ENCODE measurements at places on chromosomes 16 and 17.
A peak's percentile ranks its signal among the peaks of the same experiment; 100 is the strongest.

DNA sequence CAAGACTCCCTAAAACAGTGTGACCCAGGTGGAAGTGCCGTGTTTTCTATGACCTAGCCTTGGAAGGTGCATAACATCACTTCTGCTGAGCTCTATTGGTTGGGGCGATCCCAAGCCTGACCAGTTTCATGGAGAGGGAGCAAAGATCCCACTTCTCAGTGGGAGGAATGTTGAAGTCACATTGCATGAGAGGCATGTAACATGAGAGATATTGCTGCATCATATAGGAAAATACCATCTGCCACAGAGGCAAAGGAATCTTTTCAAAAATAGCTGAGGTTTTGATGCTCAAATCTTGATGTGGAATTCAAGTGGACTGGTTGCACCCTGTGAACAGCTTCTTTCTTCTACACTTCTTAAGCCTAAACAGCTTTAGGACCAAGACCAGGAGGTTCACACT is 56.4 kb upstream of the NLRP1 start:
- no peak for DNase-seq

GRCh38 chr17:76539631-76540271 is at the start of gene PRCD:
Gene PRCD (plus strand): TSS chr17:76540044. CDS start chr17:76540142, 98 bp downstream.
- DNase-seq: no peak

DNA sequence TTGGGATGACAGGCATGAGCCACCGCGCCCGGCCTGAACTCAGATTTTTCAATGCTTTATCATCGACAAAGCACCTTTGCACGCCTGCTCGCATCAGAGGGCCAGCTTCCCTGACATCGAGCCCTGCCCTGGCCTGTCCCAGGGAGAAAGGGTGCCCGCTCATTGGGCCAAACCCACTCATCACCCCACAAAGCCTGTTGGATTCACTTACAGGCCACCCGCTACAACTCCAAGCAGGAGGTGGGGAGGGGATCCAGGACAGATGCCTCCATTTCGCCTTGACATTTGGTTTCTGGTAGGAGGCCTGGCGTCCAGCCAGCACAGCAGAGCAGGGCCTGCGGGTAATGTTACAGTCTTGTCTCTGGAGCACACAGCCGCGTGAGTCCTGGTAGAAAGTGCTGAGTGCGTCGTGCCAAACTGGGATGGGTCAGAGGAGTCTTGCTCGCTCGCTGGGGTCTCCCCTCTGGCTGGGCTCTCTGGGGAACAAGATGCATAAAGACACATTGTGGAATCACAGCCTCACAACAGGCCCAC is 19.8 kb downstream of the SMTNL2 start:
- DNase-seq: peak; percentile 54

DNA sequence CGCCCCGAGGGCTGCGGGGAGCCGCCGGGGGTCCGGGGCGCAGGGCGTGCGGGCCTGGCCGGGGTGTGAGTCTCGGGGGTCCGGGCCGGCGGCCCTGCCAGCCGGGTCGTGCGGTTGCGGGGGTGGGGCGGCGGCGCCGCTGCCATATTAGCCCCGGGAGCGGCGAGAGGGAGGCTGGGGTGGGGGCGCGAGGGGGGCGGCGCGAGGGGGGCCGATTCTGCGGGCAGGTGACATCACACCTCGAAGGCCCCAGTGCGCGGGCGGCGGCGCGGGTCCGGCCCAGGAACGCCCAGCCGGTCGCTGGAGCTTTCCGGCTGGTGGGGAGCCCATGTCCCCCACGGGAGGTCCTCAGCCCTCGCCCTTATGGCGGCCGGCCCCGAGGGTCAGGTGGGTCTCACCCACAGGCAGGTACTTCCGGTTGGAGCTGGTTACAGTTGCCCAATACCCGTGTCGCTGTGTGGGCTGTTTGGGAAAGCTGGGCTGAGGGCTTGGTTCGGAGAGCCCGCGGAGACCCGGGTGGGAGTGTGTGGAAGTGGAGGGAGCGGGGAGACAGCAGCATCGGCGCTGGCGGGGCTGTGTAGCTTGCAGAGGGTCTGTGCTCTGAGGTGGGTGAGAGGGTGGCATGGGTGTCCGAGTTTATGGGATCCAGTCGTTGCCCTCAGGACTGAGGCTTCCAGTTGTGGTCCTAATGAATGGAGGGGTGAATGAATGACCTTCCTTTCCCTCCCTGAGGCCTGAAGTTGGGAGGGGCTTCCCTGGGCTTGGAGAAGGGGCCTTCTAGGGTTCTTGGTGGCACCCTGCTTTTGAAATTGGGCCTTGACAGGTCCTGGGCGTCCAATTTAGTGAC is 804 bp downstream of the ATP6V0C start:
- peak; percentile 43 for DNase-seq

DNA sequence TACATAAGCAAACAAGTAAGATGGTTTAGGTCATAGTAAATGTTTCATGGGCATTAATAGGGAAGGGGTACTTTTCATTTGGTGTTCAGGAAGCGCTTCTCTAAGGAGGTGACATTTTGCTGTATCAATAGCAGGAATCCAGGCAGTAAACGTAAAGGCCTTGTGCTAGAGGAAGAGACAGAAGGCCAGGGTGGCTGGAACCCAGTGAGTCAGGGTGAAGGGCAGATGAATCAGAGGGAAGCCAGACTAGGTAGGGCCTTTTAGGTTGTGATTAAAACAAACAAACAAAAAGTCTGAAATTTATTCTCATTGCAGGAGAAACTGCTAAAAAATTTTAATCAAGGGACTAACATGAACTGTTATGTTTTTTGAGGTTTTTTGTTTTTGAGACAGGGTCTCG is 6.5 kb downstream of the BMERB1 start:
- DNase-seq: peak; percentile 52

GRCh38 chr17:19727501-19728078 is 11.2 kb upstream of the SLC47A2 start:
- peak; percentile 76 for DNase-seq

- DNase-seq: no peak
These were observed 320.1 kb upstream of the MAF start for GRCh38 chr16:79920685-79921084.

DNA sequence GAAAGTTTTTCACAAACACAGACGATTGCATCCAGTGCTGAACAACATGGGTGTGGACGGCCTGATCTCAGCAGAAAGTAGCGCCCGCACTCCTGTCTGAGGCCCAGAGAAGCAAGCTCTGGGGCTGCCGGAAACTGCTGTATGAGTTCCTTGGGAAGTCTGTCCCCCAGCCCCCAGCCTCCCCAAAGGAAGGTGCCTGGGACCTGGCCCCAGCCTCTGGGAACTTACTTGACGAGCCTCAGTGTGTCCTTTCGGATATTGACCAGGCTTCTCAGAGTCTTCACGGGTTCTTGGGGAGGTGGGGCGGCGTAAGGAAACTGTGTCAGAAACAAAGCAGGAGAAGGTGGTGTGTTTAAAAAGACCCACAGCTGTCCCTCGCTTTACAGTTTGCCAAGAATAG is 32.4 kb upstream of the FOXJ1 start:
- no peak for DNase-seq

GRCh38 chr17:992933-993332 is 4.0 kb upstream of the TIMM22 start:
- no peak for DNase-seq

GRCh38 chr17:27355419-27355818 is 61.5 kb downstream of the WSB1 start:
- no peak for DNase-seq

DNA sequence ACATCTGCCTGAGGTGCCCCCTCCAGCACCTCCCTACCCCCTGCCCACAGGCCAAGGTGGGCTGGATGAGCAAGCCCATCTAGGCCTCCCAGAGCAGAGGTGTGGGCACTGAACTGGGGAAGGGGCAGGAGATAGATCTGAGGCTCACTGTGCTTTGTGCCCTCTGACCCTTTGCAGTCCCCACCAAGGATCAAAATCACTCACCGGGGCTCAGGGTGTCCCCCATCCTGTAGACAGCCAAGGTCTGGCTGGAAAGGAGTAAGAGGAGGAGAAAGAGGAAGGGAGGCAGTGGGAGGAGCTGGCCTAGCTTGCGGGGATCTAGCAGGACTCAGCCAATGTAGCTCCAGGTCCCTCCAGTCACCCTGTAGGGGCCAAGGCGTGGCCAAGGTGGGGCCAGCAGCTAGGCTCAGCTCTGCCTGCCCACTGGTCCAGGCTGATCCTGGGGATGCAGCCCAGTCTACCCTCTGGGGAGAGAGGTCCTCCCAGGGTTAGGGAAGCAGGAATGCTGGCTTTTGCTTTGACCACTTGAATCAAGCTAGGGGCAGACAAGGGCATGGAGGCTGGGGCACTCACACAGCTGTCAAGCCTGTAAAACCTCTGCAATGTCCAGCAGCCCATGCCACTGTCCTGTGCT is 1.8 kb downstream of the SLC12A4 start:
- peak; percentile 80 for DNase-seq

- no peak for DNase-seq
These were observed 23.8 kb upstream of the SUPT4H1 start for GRCh38 chr17:58375811-58376210.

DNA sequence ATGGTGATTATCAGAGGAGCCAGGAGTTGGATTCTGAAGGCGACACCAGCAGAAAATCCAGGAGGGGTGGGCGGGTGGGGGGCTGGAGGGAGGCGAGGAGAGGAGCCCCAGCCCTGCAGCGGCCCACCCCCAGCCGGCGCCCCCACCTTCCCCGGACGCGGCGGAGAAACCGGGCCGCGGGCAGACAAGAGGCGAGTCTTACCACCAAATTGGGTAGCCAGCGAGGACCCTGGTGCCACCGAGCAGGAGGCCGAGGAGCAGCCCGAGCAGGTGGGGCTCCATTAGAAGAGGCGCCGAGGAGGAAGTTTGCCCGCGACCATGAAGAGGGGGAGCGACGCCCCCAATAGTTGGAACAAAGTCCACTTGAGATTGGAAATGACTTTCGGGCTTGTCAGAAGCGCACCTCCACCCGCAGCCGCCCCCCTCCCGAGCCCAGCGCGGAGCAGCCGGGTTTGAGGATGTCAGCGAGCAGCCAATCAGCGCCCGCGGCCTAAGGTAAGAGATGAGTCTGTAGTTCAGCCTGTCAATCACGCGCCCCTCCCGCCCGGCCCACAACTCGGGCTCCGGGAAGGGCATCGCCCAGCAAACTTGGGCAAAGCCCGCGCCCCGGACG is at the start of gene WNT3:
Gene WNT3, minus strand, starts transcription at position 377 of the 613 bp plus-strand sequence. Its CDS starts 95 bp downstream, at position 282.
- DNase-seq: peak; percentile 51

DNA sequence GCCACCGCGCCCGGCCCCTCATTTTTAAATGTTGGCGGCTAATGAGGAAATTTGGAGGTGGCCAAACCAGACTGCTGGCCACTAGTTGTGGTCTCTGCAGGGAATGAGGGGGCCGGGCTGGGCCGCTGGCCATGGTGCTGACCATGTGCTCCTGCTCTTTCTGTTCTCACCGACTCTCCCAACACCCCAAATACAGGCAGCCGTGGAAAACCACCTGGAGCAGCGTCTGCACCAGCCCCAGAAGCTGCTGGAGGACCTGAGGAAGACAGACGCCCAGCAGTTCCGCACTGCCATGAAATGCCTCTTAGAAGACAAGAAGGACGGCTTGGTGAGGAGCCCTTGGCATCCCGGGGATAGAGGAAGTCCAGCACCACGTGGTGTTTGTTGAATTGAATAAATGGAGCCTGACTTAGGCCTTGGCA is 21.3 kb downstream of the OTOA start:
- no peak for DNase-seq

GRCh38 chr16:4677390-4677789 is 16.0 kb upstream of the NUDT16L1 start:
- no peak for DNase-seq

GRCh38 chr16:913817-914439 is 56.9 kb downstream of the LMF1 start:
- DNase-seq: no peak

DNA sequence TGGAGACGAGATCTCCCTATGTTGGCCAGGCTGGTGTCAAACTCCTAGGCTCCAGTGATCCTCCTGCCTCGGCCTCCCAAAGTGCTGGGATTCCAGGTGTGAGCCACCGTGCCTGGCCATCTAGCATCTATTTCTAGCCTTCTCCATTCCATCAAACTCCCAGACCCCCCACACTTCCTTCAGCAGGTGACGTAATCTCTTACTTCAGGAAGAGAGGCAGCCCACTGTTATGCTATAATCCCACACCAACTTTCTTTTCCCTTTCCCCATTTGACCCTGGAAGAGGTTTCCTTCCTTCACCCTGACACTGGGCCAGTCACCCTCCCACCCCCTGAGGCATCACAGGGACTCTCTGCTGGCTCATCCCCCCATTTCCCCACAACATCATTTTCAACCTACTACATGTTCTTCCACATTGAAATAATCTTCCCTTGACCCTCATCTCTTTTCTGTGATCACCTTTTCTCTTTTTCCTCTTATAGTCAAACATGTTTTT is 7.6 kb downstream of the ITGA2B start:
- no peak for DNase-seq

GRCh38 chr16:87006021-87006420 is 311.2 kb downstream of the C16orf95 start:
- DNase-seq: no peak

GRCh38 chr17:82296511-82297279 is 20.7 kb downstream of the CD7 start:
- no peak for DNase-seq

DNA sequence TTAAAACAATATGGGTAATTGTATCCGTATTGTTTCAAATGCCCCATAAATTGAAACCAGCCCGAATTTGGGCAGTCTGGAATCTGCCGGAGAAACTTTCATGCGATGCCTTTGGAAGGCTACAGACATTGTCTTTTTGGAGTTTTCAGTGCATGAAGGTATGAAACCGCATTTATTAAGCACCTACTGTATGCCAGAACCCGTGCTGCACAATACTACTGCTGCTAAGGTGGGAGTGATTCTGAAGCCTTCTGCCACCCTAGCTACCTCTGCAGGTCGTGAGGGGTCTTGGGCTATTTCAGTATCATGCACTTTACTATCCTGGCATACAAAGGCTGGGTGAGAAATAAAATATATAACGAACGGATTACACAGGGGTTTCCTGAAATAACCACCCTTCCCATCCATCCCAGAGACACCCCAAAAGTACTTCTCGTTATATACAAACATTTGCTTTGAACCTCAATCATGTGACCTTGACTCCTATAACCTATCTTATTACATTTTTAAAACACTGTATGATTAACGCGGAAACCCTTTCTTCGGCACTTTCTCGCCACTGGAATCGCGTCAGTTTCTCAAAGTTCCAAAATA is 1.0 kb upstream of the MSI2 start:
- DNase-seq: no peak

GRCh38 chr16:24589997-24590396 is 50.6 kb downstream of the RBBP6 start:
- DNase-seq: no peak

DNA sequence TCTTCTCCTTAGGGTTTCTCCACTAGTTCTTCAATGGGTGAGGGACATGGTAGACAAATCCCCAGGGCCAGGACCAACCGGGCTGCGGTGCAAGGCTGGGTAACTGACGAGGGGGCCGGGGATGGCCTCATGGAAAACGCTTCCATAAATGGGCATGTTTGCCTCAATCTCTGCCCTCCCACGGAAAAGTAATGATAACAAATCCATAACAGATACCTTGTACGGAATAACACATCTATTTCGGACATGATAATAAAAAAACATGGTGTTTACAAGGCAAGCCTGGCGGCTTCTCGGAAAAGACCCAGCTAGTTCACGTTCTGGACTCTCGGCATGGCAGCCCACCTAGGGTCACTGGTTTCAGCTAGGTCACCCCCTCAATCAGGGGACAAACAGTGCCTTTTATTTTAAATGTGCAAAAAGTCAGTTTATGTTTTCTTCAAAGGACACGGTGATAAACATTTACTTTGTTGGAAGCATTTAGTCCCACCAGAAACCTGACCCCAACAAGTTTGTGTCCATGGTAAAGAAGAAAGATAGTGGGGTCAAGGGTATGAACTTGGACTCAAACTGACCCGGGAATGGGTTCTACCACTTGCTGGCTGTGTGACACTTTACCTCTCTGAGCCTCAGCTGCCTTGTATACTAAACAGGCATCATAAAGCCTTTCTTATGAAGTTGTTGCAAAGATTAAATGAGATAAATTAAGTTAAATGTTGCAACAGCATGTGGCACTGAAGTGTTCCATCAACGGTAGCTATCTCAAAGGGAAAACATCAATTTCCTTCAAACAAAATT is 1.7 kb downstream of the MYH11 start:
- no peak for DNase-seq
